ENCODE measurements at places on chromosomes 11 and 22. TPM values are rescaled to one million over a fixed set of nuclear protein-coding genes. Genes with fewer than 3 reads are reported as not detected.

Gene TRIM48
- total RNA-seq: not detected

DNA sequence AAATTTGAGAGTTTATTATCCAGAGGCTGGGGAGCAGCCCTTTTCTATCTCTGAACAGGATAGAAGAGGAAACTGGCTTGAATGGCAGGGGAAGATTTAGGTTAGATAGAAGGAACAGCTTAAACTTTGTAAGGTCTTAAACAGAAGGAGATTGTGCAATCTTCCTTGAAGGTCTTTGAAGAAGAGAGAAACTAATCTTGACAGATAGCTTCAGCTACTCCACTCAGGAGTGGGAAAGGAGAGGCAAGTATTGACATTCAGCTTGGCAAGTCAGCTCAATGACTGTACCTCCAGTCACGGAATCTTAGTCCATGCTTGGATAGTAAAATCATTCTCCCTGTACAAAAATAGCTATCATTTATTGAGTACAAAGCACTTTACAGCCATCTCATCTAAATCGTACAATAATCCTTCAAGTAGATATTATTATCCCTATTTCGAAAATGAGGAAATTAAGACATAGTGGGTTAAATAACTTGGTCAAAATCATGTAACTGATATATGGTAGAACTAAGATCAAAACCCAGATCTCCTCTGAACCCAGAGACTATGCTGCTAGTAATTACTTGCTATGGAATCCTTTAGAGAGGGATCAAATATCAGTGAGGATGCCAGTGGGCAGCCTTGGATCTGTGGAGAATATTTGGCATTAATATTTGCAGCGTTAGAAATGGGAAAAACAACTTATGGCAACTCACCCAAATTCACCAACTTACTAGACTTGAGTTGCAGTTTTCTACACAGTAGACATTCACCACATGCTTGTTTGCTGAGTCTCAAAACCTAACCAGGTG is 14.6 kb downstream of the C11orf97 start:
- no peaks in the 10 kb centered on the region for H3K27me3 ChIP-seq
- no peak overlapping the region for H3K4me3 ChIP-seq
- H3K27ac ChIP-seq: peak overlapping the region; percentile 25
- H3K36me3 ChIP-seq: no peaks in the 10 kb centered on the region

DNA sequence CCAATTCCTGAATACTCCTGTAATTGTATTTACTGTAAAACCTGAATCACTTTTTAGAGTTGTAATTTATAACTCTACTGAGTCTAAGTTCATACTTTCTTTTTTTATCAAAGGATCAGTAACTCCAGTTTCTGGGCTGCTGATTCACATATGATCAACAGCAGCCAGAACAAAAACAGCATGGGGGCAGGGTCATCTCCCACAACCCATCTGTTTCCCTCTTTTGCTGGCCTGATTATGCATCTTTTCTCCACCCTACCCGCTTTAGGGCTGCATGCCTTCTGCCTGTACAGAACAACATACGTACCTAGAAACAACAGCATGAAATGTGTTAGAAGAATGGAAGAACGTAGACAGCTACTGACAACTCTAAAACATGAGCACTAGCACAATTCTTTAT is 76.0 kb downstream of the MRTFA start:
- H3K4me3 ChIP-seq: no peak overlapping the region
- peak overlapping the region; percentile 28 for H3K27ac ChIP-seq
- no peaks in the 10 kb centered on the region for H3K36me3 ChIP-seq
- no peak for DNase-seq
- H3K27me3 ChIP-seq: no peaks in the 10 kb centered on the region

GRCh38 chr11:41245184-41245583 is 214.3 kb downstream of the LRRC4C start:
- H3K4me1 ChIP-seq: no peaks in the 10 kb centered on the region
- no peak overlapping the region for H3K4me3 ChIP-seq
- H3K36me3 ChIP-seq: no peaks in the 10 kb centered on the region
- peaks cover 2% of the 10 kb centered on the region for H3K27me3 ChIP-seq
- H3K27ac ChIP-seq: no peak overlapping the region

Gene OR10G4
- total RNA-seq: not detected

GRCh38 chr11:107908211-107908610 is 20.0 kb upstream of the RAB39A start:
- H3K4me3 ChIP-seq: no peak overlapping the region
- DNase-seq: no peak
- no peaks in the 10 kb centered on the region for H3K36me3 ChIP-seq
- no peaks in the 10 kb centered on the region for H3K4me1 ChIP-seq

GRCh38 chr11:30414244-30414643 is 91.3 kb downstream of the ARL14EP start:
- H3K27ac ChIP-seq: no peak overlapping the region
- H3K36me3 ChIP-seq: no peaks in the 10 kb centered on the region
- peaks cover 13% of the 10 kb centered on the region for H3K27me3 ChIP-seq
- no peak overlapping the region for H3K4me3 ChIP-seq
- DNase-seq: no peak
- H3K4me1 ChIP-seq: no peaks in the 10 kb centered on the region

GRCh38 chr22:20624161-20624616 is 116.8 kb downstream of the MED15 start:
- DNase-seq: no peak
- no peaks in the 10 kb centered on the region for H3K36me3 ChIP-seq
- no peaks in the 10 kb centered on the region for H3K4me1 ChIP-seq
- H3K27ac ChIP-seq: no peak overlapping the region

Gene HBB
- not detected for total RNA-seq

- no peaks in the 10 kb centered on the region for H3K27me3 ChIP-seq
- H3K36me3 ChIP-seq: peaks cover 2% of the 10 kb centered on the region
- H3K27ac ChIP-seq: no peak overlapping the region
- peaks cover 10% of the 10 kb centered on the region for H3K4me1 ChIP-seq
- no peak for DNase-seq
Measured at GRCh38 chr11:73017024-73017751, 124.9 kb downstream of the FCHSD2 start.

DNA sequence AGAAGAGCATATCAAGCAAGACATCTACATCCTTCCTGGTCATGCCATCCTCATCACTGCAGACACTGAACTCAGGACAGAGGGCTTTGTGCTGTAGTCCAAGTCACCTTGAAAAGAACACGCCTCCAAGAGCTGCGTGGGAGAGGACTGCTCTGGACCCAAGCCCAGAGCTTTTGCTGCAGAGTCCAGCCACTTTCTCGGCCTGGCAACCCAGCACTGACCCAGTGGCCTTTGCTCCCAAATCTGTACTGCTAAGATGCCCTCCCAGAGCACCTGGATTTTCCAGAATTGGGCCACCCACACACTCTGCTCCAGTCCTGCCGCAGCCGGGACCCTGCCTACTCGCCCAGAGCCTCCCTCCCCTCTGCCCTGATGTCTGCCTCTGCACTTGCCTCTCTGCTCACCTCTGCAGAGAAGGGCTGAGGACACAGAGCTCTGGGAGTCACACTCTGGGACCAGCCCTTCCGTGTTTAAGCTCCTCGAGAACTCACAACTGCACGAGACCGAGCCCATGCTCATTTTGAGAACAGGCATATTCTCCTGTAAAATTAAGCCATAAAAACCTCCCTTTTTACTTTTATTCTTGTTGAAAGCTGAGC is 83.8 kb upstream of the CSNK2A3 start:
- peaks cover 20% of the 10 kb centered on the region for H3K36me3 ChIP-seq
- no peak overlapping the region for H3K27ac ChIP-seq
- no peak for DNase-seq
- no peaks in the 10 kb centered on the region for H3K27me3 ChIP-seq
- H3K4me1 ChIP-seq: peaks cover 15% of the 10 kb centered on the region

GRCh38 chr11:2381494-2382128 is 4.5 kb downstream of the CD81 start:
- H3K36me3 ChIP-seq: no peaks in the 10 kb centered on the region
- no peak for DNase-seq
- H3K27ac ChIP-seq: peak overlapping the region; percentile 77
- no peak overlapping the region for H3K4me3 ChIP-seq
- H3K4me1 ChIP-seq: peaks cover 51% of the 10 kb centered on the region

GRCh38 chr11:132357811-132358572 is 987.6 kb downstream of the NTM start:
- H3K27me3 ChIP-seq: peaks cover 12% of the 10 kb centered on the region
- no peak overlapping the region for H3K4me3 ChIP-seq
- no peak overlapping the region for H3K27ac ChIP-seq
- no peak for DNase-seq
- no peaks in the 10 kb centered on the region for H3K4me1 ChIP-seq

DNA sequence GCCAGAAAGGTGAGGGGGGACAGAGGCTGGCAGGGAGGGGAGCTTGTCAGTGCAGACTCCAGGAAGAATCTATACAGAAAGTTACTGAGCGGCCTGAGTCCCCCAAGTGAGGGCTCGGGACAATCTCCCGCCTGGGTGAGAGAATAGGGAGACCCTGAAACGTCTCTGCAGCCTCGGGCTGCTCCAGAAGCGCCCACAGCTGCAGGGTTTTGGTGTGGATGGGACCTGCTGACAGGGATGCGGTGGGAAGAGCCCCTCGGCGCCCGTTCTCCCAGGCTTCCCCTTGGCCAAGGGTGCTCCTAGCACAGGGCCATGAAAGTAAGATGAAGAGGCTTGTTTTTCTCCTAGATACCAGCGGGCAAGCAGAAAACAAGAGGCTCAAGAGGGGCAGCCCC is 743 bp upstream of the RCE1 start:
- DNase-seq: no peak
- peak overlapping the region; percentile 92 for H3K27ac ChIP-seq
- peaks cover 41% of the 10 kb centered on the region for H3K4me1 ChIP-seq
- H3K36me3 ChIP-seq: peaks cover 4% of the 10 kb centered on the region
- H3K27me3 ChIP-seq: no peaks in the 10 kb centered on the region
- H3K4me3 ChIP-seq: peak overlapping the region; percentile 90

Gene CCDC83
- total RNA-seq: not detected

Gene CHRNA10
- total RNA-seq: 1.2 TPM

DNA sequence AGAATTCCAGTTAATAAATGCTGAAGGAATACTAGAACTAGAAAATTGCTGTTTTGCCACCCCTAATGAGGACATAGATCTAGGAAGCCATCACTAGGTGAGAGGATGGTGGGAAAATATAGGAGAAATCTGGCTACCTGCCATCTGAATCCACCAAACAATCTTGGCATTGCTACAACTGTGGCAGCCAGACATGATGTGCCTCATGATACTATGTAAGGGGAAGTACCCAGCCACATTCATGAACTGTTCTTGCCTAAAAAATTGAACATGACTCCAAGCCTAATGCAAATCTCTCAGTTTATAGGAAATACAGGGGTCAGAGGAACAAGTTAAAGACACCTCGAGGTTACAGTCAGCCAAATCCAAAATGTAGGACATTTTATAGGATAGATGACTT is 72.8 kb downstream of the SFI1 start:
- H3K4me3 ChIP-seq: no peak overlapping the region
- peaks cover 28% of the 10 kb centered on the region for H3K4me1 ChIP-seq
- no peaks in the 10 kb centered on the region for H3K27me3 ChIP-seq
- peaks cover 6% of the 10 kb centered on the region for H3K36me3 ChIP-seq

Gene SWAP70
- 25.7 TPM for total RNA-seq

DNA sequence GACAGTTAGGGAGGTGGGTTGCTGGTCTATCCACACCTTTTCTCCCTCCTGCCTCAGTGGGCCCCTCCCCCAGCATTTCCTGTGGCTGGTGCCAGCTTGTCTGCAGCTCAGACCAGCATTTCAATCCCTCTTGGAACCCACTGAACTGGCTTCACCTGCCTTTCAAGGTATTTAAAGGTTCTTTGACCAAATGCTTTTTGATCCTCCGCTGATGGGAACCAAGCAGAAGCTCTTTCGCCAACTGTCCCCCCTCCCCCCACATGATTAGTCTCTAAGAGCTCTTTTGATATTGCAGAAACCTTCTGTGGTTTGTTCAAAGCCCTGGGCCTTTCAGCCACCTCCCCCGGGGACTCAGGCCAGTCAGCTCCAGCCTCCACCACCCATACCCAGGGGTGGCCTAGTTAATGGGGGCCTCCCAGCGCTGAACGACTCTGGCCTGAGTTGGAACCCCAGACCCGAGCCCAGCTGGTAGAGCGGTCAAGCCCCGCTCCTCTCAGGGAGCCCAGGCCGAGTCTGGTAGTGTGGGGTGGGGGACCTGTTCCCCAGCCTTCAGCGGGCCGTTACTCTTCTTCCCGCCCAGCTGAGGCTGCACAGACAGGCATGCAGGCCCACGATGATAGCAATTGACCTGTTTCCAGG is 6.0 kb upstream of the SYT7 start:
- no peak for DNase-seq
- no peaks in the 10 kb centered on the region for H3K36me3 ChIP-seq
- no peak overlapping the region for H3K4me3 ChIP-seq
- peaks cover 48% of the 10 kb centered on the region for H3K27me3 ChIP-seq
- no peak overlapping the region for H3K27ac ChIP-seq

DNA sequence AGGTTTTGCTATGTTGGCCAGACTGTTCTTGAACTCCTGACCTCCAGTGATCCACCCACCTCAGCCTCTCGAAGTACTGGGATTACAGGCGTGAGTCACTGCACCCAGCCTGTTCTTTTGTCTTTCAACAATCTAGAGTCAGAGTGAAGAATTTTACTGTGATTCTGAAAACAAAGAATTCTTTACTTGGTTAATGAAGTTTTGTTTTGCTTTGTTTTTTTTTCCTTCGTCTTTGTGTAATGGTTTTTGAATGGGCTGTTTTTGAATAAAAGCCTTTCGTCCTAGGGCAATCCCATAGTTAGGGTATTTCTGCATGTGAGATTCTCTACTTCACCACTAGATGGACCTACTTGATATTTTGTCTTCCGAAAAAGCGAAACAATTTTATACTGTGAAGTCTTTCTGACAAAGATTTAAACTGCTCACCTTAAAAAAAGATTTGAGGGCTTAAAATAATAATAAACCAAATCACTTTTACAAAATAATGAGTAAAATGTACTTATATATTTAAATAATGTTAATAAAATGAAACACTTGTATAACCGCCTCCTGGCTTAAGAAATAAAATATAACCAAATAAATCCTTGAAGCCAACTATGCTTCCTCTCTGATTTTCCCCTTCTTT is 43.4 kb upstream of the SC5D start:
- peaks cover 3% of the 10 kb centered on the region for H3K4me1 ChIP-seq
- no peak overlapping the region for H3K27ac ChIP-seq
- no peak for DNase-seq
- no peak overlapping the region for H3K4me3 ChIP-seq
- peaks cover 6% of the 10 kb centered on the region for H3K27me3 ChIP-seq
- no peaks in the 10 kb centered on the region for H3K36me3 ChIP-seq

Gene GPR83
- not detected for total RNA-seq

GRCh38 chr11:88341522-88342251 is 4.2 kb upstream of the CTSC start:
- peaks cover 13% of the 10 kb centered on the region for H3K4me1 ChIP-seq
- no peak overlapping the region for H3K27ac ChIP-seq
- no peaks in the 10 kb centered on the region for H3K36me3 ChIP-seq
- peaks cover 6% of the 10 kb centered on the region for H3K27me3 ChIP-seq
- H3K4me3 ChIP-seq: no peak overlapping the region

Gene FLRT1
- total RNA-seq: 0.31 TPM

GRCh38 chr11:124122123-124122522 is 6.9 kb downstream of the VWA5A start:
- no peak overlapping the region for H3K27ac ChIP-seq
- no peak overlapping the region for H3K4me3 ChIP-seq
- no peak for DNase-seq
- H3K27me3 ChIP-seq: no peaks in the 10 kb centered on the region
